ENCODE measurements at places on chromosomes 2 and 18.

DNA sequence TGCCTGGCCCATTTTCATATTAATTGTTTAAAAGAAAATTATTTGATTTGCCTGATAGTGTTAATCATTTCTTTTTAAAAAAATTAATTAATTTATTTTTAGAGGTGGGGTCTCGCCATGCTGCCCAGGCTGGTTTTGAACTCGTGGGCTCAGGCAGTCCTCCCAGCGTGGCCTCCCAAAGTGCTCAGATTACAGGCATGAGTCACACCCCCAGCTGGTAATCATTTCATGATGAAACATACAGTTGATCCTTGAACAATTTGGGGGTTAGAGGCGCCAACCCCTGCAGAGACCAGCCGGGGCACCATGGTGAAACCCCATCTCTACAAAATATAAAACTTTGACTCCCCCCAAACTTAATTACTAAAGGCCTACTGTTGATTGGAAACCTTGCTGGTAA, 7.9 kb downstream of the GPN1 start:
- no peak for DNase-seq

- no peak for DNase-seq
These were observed 12.3 kb downstream of the FLACC1 start for GRCh38 chr2:201344663-201345366.

- peak; percentile 52 for DNase-seq
These were observed 103.4 kb downstream of the TNS1 start for GRCh38 chr2:217899231-217900009.

- peak; percentile 80 for DNase-seq
These were observed 115.7 kb upstream of the OSR1 start for GRCh38 chr2:19474128-19474527.

DNA sequence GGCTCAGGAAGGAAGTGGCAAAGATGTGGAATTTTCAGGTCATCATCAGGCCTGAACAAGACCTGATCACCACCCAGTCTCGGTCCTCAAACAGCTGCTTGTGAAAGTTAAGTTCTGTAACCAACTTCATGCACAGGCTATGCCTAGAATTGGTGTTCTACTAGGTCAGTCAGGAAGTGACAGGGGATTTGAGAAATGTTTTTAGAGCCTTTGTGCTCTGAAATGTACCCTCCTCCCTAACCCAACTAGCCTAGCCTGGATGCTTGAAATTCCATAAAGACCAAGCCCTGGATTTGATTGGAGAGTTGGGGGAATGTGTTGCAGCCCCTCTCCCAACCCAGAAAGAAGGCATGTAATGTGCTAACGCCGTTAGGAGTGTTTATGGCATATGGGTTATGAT, 63.3 kb downstream of the TGOLN2 start:
- peak; percentile 78 for DNase-seq

GRCh38 chr2:235530735-235531134, 36.9 kb downstream of the AGAP1 start:
- DNase-seq = no peak

Measured in fibroblast of skin of left quadriceps (primary cell).